KG1 (cell line): ENCODE measurements at places on chromosomes 6 and 20.

GRCh38 chr6:161110028-161110779 lies 118.6 kb downstream of the MAP3K4 start:
- no peak for DNase-seq

DNA sequence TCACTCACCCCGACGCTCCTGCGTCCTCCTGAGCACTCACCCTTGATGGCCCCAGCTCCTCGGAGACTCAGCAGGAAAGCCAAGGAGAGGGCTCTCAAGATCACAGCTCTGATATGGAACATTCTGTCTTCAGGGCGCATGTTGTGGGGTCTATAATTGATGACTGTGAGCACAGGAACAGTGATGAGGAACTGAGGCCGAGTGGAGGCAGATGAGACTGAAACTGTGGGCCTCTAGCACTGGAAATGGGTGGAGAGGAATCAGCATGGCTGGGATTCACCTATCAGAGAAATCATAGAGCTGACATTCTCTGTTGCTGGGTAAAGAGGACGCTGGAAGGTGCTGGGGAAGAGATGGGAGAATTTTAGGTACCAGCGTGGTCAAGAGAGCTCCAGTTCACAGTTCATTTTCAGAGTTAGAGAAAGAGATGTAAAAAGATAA lies at the start of gene HLA-DPA1:
TSS of gene HLA-DPA1 (minus strand) at position 219 of the 441 bp plus-strand sequence.
- DNase-seq = peak; percentile 77

DNA sequence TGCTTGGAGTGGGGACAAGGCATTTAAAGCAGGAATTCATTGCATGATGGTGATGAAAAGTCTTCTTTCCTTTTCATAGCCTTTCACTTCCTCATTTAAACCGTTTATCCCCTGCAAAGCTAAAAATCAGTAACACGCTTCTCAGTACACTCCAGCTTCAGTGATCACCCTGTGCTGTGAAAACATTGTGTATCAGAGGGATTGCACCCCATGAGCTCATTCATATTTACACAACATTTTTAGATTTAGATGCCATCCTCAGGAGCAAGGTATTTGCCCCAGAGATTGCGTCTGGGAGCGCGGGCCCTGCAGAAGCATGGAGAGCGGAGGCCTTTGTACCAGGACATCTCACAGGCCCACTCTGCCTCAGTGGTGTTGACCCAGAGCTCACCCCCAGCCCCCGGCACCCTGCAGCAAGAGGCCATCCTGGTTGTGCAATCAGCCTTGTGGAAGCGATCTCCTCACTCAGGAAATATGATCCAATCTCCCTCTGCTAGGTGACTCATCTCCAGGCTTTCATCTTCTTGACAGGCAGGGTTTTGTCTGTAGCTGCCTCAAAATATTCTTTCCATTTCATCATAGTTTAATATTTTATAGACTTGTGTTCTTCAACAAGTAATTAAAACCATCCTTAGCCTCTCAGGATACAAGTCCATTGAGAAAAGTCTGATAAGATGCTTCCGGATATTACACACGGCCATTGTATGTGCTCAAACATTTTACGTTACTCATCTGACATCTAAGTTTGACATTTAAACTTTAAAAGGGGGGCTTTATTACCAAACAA lies 38.9 kb upstream of the THBS2 start:
- DNase-seq = no peak

DNA sequence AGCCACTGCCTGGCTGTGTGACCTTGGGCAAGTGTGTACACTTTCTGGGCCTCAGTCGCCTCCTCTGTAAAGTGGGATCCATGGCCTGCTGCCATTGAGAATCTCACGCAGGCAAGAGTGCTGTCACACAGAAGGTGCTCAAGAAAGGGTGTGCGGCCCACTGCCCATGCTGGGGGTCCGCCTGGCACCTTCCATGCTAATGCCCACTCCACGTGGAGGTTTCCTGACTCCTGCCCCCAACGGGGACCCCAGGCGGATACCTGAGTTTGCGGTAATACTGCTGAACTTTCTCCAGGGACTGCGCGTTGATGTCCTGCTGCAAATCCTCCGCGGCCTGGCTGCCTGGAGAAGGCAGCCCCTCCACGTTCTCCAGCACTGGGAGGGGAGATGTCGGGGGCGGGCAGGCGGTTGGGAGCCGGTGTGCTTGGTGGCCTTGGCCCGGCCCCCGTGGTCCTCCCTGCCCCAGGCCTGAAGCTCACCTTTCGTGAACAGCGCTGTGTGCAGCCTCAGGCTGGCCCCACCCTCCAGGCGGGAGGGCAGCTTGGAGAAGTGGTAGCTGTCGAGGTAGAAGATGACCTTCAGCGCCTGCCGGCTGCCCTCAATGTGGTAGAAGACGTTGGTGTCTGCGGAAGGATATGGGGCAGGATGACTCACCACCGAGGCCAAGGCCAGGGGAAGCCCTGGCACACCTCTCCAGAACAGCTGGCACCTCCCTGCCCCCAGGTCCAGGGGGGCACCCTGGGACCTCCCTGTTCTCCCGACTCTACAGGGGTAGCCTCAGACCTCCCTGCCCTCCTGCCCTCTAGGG lies 195.6 kb downstream of the PREX1 start:
- no peak for DNase-seq

- no peak for DNase-seq
These were observed 1.3 kb upstream of the DDR1 start for GRCh38 chr6:30882759-30883684.

DNA sequence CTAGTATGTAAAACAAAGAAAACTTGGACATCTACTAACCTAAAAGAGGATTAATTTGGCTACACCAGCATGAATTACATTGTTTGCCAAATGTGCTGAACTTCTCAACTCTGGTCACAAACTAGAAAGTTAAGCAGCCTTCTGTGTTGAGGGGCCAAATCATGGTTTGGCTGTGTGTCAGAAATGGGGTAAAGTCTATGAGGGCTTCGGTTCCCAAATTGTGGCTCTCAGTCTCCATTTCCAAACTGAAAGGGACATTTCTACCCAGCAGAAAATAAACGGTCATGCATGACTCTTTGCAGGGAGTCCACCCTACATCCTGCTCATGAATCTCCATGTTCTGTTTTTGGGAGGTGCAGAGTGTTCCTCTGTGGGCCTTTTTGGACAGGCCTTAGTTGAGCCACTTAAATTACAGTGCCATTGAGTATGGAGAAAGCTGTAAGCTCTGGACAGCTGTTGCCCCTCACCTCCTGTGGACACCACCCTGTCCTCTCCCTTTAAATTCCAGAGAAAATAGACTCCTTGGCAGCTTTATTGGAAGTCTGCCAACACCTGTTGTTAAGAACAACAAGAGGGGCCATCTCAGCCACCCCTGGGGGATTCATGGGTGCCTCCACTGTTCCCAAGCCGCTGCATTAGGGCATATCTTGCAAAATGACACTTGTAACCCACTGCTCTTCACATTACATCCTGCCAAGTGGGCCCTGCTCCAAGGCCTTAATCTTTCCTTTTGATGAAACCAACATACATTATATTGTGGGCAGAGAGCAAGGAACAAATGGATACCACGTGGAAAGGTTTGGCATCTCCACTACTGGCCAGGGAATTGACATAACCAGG lies 27.5 kb upstream of the SNRPC start:
- no peak for DNase-seq

DNA sequence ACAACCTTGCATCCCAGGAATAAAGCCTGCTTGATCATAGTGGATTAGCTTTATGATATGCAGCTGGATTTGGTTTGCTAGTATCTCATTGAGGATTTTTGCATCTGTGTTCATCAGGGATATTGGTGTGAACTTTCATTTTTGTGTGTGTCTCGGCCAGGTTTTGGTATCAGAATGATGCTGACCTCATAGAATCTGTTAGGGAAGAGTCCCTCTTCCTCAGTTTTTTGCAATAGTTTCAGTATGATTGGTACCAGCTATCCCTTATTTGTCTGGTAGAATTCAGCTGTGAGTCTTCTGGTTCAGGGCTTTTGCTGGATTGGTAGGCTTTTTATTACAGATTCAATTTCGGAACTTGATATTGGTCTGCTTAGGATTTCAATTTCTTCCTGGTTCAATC lies 132.5 kb downstream of the ZFAND3 start:
- DNase-seq = no peak

DNA sequence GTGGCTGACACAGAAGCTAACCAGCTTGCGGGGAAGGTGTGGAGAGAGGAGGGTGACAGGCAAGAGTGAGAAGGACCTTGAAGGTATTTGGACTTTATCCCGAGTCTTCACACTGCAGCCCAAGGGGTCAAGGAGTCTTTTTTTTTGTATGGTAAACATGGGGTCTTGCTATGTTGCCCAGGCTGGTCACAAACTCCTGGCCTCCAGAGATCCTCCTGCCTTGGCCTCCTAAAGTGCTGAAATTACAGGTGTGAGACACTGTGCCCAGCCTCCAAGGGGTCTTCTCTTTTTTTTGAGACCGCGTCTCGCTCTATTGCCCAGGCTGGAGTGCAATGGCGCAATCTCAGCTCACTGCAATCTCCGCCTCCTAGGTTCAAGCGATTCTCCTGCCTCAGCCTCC lies 9.2 kb downstream of the SOX12 start:
- no peak for DNase-seq

GRCh38 chr6:71537717-71538116 lies 249.1 kb downstream of the OGFRL1 start:
- no peak for DNase-seq

DNA sequence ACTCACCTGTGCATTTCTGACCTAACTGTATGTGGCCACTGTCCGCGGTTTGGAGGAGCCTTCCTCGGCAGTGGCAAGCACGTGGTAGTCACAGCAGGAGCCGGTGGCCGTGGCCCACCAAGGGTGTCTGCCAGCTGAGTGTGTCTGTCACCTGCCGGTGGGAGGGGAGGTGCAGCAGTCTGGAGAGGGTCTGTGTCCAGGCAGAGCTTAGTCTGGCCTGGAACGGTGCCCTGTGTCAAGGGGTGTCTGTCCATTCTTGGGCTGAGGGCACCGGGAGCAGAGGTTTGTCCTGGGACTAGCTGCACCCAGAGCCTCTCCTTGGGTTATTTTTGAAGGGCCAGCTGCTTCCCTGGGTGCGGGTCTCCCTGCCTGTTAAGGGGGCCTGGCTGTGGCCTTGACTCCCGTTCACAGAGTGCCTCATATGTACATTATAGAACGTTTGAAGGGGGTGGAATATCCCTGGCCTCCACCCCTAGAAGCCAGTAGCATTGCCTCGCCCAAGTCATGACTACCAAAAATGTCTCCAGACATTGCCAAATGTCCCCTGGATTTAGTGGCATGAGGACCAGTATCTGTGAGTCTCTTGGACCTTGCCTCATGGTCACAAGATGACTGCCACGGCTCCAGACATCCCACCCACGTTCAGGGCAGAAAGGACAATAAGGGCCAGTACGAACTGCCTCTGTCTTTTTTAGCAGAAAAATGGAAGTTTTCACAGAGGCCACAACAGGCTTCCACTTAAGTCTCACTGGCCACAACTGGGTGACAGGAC lies 5.2 kb downstream of the RBM38 start:
- no peak for DNase-seq

DNA sequence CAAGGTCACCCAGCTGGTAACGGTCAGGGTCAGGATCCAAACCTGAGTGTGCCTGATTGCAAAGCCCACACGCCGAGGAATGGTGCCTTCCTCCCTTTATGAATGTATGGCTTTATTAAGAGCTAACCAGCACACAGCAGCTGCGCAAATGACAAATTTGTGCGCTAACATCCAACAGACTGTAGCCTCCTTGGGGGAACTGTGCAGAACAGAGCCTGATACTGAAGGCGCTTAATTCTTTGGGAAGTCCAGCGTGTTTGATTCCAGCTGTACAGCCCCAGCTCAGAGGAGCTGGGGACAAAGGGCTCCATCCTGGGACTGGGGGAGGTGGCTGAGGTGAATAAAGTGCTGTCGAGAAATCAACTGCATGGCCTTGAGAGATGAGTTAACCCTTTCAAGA lies 75.7 kb upstream of the JARID2 start:
- DNase-seq = no peak

DNA sequence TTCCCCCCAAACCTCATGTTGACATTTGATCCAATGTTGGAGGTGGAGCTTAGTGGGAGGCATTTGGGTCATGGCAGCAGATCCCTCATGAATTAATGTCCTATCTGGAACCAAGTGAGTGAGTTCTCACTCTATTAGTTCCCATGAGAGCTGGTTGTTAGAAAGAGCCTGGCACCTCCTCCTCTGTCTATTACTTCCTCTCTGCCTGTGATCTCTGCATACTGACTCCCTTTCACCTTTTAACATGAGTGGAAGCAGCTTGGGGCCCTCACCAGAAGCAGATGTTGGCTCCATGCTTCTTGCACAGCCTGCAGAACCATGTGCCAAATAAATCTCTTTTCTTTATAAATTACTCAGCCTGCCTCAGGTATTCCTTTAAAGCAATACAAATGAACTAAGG lies 127.3 kb upstream of the RALGAPA2 start:
- DNase-seq = no peak

DNA sequence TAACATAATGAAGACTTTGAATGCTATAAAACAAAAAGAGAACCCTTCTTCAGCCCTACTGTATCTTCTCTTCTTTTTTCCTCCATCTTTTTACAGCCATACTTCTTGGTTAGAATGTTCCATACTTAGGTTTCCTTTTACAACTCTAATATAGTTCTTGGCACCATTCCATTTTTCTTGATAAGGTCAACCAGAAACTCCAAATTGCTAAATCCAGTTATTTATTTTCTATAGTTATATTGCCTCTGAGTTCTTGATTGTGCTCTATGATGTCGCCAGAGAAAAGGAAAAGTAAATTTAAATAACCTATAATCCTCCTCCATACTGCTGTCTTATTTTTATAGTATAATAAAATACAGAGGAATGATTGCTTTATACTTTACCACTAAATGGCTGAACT lies 26.7 kb upstream of the COL10A1 start:
- no peak for DNase-seq

DNA sequence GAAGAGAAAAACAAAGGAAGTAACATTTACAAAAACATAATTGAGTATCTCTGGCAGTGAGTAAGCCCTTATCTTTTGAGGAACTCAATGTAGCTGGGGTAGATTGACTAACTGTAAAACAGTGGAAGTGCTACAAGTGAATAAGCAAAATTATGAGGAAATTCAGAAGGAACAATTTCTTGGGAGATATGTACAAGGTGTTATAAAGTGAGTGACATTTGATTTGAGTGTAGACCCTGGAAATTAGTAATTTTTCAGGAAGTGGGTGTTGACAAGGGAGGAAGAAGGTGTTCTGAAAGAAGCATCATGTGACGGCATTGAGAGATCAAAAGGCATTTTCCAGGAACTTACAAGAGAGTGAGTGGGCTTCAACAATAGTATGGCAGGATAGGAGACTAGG lies 22.2 kb downstream of the XRN2 start:
- DNase-seq = no peak

DNA sequence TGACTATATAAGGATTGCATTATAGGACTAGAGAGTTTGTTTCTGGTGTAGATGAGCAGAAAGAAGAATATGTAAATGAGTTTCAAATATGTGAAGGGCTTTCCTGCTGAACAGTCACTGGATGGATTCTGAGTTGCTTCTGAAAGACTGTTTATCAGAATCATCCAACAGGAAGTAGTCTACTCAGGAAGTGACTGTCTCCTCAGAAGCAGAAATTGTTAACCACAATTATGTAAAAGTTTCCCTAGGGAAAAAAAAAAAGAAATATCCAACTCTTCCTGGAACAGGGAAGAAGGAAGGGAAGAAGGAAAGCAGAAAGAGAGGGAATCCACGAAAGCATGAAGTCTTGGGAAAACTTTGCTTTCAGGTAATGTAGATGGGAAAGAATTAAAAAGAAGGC lies 138.9 kb downstream of the TENT5A start:
- no peak for DNase-seq
